ENCODE measurements at places on chromosomes 6 and 20. TPM values are rescaled to one million over a fixed set of nuclear protein-coding genes. Genes with fewer than 3 reads are reported as not detected.

The FAM110A gene
- total RNA-seq, result 2.6 TPM

- DNase-seq, result no peak
These were observed 107.9 kb upstream of the SYNDIG1 start for GRCh38 chr20:24361541-24361940.

The SIRPB1 gene
- total RNA-seq, result 0.68 TPM

DNA sequence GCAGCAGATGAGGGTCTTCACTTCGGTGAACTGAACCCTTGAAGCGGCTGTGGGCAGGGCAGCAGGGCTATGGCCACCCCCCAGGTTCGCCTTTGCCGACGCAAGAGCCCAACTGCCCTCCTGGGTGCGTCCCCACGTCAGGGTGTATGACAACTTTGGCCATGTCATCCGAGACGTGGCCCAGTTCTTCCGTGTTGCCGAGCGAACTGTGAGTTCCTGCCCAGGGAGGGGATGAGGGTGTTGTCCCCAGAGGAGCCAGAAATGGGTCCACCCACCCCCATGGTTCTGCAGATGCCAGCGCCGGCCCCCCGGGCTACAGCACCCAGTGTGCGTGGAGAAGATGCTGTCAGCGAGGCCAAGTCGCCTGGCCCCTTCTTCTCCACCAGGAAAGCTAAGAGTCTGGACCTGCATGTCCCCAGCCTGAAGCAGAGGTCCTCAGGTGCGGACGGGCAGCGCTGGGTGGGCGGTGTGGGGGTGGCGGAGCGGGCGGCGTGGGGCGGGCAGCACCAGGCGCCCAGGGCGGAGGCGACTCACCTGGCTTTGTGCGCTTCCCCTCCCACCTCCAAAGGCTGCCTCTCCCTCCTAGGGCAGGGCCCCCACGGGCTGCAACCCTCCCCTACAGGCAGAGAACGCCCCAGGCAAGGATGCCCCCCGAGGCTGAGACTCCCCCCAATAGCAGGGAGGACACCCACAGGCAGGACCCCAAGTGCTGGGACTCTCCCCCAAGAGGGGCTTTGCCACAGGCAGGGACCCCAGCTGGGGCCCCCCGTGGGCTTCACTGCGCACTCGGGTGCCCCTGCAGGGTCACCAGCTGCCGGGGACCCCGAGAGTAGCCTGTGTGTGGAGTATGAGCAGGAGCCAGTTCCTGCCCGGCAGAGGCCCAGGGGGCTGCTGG is 6.2 kb upstream of the TNFRSF6B start:
- peak; percentile 66 for DNase-seq

GRCh38 chr6:152225241-152225934 is 411.8 kb downstream of the SYNE1 start:
- DNase-seq, result no peak

DNA sequence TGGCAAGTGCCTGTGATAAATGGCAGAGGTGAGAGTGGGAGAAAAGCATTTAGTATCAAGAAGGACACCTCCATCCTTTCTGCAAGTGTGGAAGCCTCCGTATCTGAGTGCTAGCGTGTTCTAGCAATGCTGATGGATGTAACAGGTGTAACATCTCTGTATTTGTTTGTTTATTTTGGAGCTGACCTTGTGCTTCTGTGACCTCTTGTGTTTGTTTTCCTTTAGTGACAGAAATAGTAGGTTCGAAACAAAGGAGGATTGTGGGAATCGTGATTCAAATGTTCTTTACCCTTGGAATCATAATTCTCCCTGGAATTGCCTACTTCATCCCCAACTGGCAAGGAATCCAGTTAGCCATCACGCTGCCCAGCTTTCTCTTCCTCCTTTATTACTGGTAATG is 60.4 kb downstream of the SLC22A3 start:
- DNase-seq, result no peak

GRCh38 chr6:132334521-132334885 is 66.8 kb downstream of the MOXD1 start:
- no peak for DNase-seq

- no peak for DNase-seq
These were observed 33.3 kb downstream of the DTNBP1 start for GRCh38 chr6:15629487-15629886.

The ZSWIM3 gene
- 2.1 TPM for total RNA-seq

The ULBP3 gene
- total RNA-seq, result 1.4 TPM

DNA sequence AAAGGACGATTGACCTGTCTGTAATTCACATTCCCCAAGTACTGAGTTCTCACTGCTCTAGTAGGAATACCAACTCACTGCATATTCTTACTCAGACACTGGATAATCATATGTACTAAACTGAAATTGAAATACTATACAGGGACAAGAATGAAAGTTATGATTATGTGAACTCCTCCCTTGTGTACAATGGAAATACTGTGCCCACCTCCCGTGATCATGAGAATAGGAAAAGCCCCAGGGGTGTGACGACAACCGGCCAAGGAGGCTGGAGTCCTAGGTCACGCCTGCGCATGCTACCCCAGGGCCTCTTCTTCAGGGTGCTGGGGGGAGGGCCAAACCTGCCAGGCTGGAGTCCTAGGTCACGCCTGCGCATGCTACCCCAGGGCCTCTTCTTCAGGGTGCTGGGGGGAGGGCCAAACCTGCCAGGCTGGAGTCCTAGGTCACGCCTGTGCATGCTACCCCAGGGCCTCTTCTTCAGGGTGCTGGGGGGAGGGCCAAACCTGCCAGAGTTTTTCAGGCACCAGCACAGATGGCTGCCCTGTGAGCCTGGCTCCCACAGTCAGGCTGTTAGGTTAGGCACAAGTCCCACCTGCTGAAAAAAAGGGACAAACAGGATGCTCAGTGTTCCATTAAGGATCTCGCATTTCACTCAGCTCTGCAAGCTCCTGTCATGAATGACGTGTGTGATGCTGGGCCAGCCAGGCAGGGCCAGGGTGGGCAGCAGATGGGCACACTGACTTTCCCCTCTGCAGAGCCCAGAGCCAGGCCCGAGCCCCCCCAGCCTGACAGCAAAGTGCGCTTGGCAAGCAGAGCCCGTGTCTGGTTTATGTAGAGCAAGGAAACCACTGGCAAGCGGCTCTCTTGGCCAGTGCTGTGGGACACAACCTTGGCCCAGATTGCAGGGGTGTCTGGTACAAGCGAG is 107.7 kb downstream of the FOXF2 start:
- DNase-seq, result peak; percentile 71

- DNase-seq, result no peak
These were observed 135.0 kb upstream of the JARID2 start for GRCh38 chr6:15110726-15111354.

- DNase-seq, result no peak
These were observed 514 bp downstream of the DEFB129 start for GRCh38 chr20:227439-228105.

DNA sequence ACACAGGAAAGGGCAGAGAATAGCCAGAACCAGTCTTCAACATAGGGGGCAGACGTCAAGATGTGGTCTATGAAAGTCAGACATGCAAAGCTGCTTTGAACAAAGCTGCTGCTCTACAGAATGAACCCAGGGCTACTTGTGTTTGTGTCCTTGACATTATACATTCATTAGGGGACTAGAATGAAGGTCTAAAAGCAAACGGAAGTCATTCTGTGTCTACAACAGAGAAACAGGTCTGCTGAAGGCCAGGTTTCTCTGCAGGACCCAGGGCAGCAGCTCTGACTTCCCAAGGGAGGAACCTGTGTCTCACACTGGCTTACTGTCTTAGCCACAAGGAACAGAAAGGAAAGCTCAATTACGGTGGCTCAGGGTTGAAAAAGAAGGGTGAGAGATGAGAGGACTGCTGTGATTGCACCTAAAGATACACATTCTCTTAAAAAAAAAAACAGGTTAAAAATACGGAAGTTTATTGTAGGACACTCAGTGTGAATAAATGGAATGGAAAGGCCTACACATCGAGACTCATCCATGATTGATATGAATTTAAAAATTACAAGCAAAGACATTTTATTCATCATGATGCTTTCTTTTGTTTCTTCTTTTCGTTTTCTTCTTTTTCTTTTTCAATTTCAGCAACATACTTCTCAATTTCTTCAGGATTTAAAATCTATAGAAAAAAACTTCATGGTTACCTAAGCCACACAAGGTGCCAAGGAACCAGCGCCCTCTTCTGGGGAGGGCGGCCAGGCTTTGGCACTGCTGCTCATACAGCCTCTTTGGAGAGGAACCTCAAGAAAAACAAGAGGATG is 6.7 kb downstream of the PSMA7 start:
- DNase-seq, result peak; percentile 83

The LINC00237 gene
- total RNA-seq, result not detected

The GSTA2 gene
- not detected for total RNA-seq

DNA sequence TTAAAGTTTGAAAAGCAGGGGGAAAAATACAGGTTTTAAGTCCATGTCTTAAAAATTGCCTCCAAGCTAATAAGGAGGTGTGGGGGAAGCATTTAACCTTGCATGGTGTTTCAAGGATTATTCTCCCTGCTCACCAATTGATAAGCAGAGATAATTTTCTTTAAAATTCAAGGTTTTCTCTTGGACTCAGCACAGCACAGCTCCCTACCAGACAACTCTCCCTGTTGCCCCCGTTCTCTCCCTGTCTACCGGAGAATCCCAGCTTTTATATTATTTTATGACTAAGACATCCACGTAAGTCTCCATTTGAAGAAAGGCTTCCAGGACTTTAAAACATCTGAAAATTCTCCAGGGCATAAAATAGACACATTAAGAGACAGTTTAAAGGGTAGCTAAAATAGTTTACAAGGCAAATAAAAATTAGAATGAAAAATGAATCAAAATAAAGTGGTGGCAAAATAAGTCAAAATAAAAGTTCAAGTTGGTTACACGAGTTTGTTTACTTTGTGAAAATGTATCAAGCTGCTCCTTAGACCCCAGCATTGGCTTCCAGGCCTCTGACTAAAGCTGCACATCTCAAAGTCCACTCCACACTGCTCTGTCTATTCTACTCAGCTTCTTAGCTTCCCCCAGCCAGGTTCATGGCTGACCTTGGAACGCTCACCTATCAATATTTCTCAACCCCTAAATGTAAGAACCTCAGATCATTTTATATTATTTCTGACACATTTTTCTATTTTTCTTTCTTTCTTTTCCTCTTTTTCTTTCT is 188.6 kb upstream of the PLCB4 start:
- no peak for DNase-seq

GRCh38 chr6:136990754-136991153 is 54.0 kb downstream of the IL20RA start:
- no peak for DNase-seq

The TBX18 gene
- 8.4 TPM for total RNA-seq

DNA sequence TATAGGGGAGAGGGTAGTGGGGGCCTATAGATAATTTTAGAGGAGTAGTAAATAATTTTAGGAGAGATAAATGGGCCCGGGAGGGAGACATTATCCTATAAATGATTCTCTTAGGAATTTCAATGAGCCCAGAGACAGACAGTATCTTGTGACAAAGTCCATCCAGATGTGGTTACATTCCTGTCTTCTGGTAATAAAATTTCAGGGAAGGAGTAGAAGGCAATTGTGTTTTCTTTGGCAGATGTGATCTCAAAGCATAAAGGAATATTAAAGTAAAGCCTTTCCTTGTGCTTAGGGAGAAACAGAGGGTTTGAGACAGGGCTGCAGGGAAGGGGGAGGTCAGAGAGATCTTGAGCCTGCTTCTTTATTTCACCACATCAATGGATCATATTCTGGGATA is 979.8 kb upstream of the GJE1 start:
- DNase-seq, result no peak

- no peak for DNase-seq
These were observed 61.9 kb downstream of the GPR6 start for GRCh38 chr6:110039981-110040383.

- no peak for DNase-seq
These were observed 61.3 kb downstream of the FOXA2 start for GRCh38 chr20:22523128-22523498.

The C6orf141 gene
- not detected for total RNA-seq

The NKX2-2 gene
- total RNA-seq, result not detected

The TMEM14A gene
- total RNA-seq, result 8.7 TPM

- peak; percentile 60 for DNase-seq
These were observed 43.3 kb downstream of the IRAK1BP1 start for GRCh38 chr6:78910591-78911171.

The TCF15 gene
- total RNA-seq, result 13.1 TPM

DNA sequence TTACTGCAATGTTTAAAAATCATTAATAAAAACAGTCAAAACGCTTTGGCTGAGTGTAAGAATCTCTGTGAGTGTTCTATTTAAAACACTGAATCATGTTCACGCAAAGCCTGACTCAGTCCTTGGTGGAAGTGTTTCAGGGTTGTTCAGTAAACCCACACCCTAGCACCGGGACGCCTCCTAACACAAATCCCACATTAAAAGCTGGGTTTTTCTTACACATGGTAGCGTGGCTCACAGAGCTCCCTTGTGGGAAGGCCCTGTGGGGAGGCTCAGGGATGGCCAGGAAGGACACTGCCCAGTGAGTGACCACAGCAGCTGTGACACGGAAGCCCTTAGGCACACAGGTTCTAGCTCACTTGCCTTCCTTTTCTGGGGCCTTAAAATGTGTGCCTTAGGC is 80.2 kb downstream of the GMPR start:
- no peak for DNase-seq

- DNase-seq, result no peak
These were observed 113.3 kb upstream of the SSTR4 start for GRCh38 chr20:22921595-22922421.

DNA sequence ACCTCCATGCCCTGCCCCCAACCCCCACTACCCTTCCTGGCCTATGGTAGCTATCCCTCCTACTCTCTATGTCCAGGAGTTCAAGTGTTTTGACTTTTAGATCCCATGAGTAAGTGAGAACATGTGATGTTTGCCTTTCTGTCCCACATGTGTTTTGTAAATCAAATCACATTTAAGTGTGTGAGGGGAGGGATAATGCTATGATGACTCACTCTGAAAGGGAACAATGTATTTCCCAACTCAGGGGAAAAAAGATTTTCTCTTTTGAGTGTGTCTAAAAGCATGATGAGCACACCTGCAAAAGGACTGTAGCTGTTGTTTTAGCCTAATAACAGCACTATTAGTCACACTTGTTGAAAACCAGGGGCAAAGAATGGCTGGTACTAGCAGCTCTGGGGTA is 193.7 kb downstream of the GJA10 start:
- no peak for DNase-seq

The HTR1E gene
- not detected for total RNA-seq

- no peak for DNase-seq
These were observed 36.0 kb upstream of the GRM4 start for GRCh38 chr6:34181908-34182307.

- no peak for DNase-seq
These were observed 6.6 kb upstream of the SERPINB9 start for GRCh38 chr6:2909718-2910117.

The PTPRK gene
- 30.1 TPM for total RNA-seq

The BMP5 gene
- total RNA-seq, result 2.3 TPM
